CD4-positive, CD25-positive, alpha-beta regulatory T cell (primary cell): ENCODE measurements at places on chromosomes 12 and 14.

DNA sequence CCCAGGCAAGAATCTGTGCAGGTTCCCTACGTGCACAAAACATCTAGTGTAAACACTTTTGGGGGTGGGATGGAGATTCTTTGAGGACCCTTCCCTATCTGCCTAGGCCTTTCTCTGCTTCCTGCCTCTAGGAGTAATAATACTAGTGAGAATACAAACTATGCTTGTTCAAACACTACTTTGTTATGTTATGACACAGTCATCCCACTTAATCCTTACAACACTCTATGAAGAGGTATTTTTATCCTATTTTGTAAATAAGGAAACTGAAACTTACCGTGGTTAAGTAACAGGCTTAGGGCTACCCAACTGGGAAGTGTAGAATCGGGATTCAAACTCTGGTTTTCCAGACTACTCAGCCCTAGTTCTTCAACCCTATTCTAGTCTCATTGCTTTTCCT, 96.5 kb downstream of the KCNA5 start:
- DNase-seq: no peak

DNA sequence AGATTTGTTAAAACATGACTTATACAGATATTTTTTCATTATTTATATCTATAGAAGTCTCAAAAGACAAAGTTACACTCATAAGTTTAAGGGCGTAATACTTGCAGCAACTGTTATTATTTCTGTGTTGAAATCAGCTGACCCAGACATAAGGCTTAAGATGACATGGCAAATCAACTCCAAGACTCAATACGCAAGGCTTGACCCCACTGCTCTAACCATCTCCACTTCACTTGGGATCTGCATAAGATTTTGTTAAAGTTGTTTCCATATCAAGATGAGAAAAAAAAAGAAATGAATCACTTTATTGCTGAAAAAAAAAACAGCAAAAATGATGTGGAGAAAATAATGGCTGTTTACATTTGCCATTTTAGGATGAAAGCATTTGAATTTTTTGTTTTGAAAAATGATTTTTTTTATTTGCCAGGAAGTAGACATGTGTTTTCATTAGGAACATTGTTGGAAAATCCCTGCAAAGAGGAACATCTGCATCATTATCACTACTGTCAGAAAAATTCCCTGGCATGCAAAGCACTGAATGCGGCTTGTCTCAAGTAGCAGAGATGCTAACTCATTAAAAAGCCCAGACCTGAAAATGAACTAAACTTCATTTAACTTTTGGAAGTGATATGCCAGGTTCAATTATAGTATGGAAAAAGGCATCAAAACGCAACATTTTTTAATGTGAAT, 73.5 kb downstream of the LIN7A start:
- DNase-seq: no peak

DNA sequence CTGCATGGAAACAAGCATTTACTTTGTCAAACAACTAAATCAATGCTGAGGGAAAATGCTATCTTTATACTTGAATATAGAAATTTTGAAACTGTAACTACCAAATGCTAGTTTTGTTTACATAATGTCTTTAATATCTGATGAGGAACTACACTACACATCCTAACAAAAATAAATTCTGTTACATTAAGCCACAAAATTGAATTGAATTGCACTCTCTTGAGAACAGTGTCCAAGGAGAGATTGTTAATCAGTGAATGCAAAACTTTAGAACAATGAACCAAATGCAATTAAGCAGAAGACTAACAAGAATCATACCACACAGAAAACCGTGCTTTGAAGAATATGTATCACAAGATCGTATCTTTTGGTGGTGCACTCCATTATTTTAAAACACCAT, 141.6 kb downstream of the CNTN1 start:
- no peak for DNase-seq

GRCh38 chr12:64229796-64230195, 7.7 kb upstream of the KICS2 start:
- no peak for DNase-seq

DNA sequence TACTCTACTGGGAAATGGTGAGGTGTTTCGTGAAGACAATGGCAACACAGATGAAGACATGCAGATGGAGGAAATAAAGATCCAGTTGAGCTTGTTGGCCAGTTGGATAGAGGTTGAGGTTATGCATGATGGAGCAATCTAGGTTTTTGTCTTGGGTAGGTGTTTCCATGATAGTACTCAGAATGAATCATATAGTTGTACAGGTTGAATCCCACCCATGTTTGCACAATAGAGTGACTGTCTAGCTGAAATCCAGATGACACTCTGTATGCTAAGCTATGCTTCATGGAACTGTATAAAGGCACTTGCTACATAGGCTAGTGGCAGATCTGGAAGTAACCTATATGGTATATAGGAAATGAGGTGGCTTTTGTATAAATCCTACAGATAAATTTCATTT, 264.9 kb downstream of the NAV3 start:
- no peak for DNase-seq

GRCh38 chr12:59649203-59649602, 53.4 kb downstream of the SLC16A7 start:
- DNase-seq: no peak

DNA sequence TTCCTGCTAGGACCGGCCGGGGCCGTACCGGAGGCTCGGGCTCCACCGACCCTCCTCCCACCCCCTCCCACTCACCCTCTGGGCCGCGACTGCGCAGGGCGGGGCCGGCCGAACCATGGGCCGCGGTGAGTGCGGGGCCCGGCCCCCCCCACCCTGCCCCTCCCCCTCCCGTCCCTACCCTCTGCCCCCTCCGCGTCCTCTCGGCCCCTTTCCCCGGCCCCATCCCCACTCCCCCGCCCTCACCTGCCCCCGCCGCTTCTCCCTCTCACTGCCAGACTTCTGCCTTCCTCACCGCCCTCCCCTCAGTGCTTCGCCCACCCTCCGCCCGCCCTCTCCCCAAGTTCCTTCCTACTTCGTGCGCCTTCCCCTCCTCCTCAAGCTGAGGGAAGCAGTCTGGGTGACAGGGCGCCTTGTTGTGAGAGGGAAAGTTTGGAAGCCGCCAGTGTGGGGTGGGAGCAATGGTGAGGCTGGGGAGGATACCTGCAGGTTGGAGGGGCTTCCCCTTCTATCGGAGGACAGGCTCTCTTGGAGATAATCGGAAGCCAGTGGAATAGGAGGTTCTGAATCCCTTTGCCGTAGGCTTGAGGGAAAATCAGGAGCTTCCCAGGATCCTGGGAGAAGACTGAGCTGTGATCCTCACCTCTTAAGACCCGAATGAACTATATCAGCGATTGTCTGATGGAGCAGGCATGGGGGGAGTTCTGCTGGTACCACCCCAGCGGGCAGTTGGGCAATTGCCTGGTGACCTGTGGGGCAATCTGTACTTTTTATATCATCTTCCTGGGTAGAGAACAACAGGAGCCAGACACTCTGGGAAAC, 472 bp downstream of the MBD6 start:
- peak; percentile 59 for DNase-seq

DNA sequence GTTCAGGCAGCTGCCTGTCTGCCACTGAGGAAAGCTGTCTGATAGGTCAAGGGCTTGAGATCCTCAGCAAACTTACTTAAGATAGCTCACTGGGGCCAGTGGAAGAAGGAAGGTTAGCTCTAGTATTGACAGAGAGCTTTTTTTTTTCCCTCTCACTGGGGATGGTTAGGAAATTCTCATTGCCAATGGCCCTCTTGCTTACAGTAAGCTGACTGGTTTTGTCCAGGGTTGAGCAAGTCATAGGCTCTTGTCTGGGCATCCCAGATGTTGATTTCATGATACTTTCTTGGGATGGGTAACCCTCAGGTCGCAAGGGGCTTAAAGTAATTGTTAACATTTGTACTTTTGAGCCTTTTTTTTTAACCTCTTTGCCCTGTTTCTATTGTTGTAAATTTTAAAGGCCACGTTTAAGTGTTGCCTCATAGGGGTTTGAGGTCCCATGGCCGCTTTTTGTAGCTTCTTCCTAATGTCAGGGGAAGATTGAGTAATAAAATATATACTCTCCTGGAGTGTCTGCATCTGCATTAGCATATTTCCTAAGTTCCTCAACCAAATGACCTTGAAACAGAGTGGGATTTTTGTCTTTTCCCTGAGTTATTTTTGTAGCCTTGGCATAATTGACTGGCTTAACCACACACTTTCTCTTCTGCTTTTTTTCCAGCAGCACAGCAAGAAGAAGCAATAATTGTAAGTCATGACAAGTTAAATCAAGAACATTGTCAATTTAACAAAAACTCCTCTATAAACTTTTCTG, 716.0 kb downstream of the LRFN5 start:
- no peak for DNase-seq

DNA sequence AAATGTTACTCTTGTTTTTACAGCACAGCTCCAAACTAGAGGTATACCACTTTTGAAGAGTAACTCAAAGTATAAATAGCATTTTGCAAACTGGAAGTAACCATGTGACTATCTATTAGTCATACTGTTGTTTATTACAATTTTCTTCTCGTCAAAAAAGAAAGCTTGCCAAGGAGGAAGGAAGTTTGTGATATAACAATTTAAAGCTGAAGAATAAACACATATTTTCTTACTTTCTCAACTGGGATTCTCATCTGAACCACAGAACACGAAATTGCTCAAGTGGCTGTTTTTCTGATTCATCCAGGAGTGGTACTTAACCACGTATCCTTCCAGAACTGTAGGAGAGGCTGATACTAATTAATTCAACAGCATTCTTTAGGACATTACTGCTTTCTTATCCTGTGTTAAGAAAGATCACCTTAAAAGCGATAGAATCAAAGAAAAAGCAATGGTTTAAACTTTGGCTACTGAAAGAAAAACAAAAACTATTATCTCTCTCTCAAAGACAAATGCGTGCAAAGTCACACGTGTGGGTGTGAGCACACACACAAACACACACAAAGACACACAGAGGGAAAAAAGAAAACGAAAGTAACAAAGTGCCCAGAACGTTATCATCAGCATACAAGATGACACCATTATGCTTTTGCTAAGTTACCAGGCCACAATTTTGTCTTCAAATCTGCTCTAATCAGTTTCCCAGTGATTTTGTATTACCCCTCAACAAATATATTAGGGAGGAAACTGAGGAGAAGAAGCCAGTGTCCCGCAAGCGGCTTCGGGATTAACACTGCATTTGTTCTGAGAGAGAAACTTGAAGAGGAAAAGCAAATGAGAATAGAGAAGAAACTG, at the start of gene CLEC2B:
CLEC2B (minus strand) TSS at position 48 of the 855 bp plus-strand sequence.
- DNase-seq: no peak
